ENCODE measurements at places on chromosomes 2 and 18.

DNA sequence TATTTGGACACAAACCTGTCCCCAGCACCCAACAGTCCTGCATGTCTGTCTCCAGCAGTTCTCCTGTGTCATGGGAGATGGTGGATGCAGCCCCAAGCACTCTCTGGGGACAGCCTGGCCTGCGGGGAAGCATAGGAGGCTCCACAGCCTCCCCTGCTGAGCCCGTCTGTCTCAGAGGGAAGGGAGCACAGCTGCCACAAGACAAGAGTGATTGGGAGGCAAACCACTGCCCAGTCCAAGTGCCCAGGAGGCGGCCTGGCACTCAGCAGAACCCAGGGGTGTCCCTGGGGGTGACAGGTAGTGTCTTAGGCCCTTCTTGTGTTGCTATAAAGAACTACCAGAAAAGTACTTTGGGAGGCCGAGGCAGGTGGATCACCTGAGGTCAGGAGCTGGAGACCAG lies 211.2 kb upstream of the MYT1L start:
- DNase-seq, result no peak

- no peak for DNase-seq
These were observed 72.4 kb upstream of the SLC66A3 start for GRCh38 chr2:11082880-11083279.

- no peak for DNase-seq
These were observed 18.4 kb upstream of the ZNF638 start for GRCh38 chr2:71313016-71313766.

DNA sequence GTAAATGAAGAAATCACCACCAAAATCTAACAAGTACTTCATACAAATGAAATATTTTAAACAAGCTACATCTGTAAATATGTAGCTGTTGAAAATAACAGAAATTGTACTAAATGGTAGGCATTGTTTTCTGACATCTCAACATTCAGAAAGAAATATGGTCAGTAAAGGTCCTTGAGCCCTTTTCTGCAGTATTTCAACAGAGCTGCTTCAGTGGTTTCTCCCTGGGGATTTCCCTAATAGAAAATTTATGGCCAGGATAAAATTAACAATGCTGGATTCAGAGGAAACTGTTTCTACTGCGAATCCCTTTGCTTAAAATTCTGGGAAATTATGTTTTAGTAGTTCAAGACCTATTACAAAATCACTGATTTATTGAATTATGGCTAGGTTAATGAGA lies 256.6 kb downstream of the PIEZO2 start:
- no peak for DNase-seq

DNA sequence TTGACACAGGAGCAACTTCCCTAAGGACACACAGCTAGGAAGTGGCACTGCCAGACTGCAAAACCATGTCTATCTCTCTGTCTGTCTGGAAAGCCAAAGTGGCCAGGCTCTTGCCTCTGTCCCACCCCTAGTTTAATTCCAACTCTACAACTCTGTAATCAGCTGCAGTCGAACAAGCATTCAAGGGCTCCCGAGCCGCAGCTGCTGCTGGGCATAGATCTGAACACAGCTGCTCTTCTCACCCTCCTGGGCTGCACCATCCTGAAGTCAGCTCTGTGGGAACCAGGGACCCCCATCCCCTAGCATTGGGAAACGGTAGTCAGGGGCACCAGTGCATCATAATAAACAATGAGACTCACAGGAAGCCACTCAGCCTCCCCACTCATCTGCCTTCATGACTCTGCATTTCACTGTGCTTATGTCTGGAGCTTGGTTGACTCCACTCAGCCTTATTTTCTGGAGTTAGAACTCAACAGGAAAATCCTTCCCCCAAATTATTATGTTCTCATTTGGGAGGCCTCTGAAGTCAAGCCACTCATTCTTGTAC lies 44.4 kb upstream of the TMEM163 start:
- no peak for DNase-seq

DNA sequence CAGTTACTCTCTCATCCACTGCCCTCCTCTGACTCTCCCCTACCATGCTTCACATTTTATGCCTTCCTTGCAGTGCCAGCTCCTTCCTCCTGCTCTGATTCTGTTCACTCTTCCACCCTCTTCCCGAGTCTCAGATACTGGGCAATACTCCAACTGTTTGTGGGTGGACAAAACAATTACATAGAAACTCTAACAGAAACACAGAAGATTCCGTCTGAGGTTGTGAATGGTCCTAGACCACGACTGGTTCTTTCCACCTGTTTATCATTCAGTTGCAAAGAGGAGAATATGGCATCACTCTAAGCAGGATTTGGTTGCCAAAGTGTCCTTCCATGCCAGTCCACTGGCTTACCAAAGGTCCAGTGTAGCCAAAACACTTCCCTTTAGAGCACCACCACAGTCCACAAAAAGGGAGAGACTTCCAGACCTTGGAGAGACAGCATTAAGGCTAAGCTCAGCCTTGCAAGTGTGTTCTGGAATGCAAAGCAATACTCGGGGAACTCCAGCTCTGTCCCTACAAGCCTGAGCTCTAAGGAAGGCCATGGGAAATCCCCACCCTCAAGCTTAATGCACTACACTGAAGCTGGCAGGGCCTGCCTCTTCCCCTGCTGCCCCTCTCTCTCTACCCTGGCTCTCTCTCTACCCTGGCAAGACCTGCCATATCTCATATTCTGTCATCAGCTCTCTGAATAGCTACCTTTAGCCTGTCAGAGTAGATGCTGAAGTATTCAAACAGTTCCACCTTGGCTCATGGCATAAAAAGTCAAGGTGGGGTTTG lies 33.6 kb upstream of the RND3 start:
- DNase-seq, result no peak

DNA sequence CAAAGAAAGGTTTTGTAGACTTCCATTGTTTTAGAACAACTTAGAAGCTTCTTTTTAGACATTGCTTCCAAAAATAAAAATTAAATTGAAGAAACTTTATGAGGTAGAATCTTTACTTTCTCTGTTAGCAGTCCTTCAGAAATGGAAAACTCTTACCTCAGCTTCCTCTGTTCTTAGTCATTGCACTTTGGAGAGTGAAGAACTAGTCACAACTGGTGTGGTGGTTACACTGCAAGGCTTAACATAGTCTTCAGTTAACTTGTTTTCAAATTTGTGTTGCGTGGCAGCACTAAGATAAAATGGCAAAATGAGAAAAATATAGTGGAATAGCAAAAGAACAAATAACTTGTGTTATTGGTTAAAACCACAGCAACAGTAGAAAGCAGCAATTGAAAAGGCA lies 332.6 kb downstream of the KIAA1328 start:
- DNase-seq, result no peak

DNA sequence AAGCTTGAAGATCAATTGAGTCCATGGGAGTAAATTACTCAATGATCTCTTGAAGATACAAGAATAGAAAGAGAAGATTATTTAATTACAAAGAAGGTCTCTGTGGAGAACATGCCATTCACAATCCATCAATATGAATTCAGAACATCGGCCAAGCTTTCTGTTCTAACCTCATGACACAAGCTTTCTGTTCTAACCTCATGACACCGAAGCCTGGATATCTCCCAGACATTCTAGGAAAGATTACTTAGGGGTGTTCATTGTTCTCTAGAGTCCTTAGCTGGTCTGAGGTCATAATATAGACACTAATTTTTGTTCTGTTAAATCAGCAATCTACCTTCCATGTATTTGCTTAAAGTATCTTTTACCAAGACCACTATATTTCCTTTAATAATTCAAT lies 95.5 kb downstream of the RDH14 start:
- DNase-seq, result no peak

- no peak for DNase-seq
These were observed 257.5 kb downstream of the SETBP1 start for GRCh38 chr18:44937960-44938719.
